B cell (primary cell): ENCODE measurements at places on chromosomes 5 and 9.

- DNase-seq, result no peak
These were observed 193.1 kb upstream of the PDE4D start for GRCh38 chr5:60086583-60086982.

DNA sequence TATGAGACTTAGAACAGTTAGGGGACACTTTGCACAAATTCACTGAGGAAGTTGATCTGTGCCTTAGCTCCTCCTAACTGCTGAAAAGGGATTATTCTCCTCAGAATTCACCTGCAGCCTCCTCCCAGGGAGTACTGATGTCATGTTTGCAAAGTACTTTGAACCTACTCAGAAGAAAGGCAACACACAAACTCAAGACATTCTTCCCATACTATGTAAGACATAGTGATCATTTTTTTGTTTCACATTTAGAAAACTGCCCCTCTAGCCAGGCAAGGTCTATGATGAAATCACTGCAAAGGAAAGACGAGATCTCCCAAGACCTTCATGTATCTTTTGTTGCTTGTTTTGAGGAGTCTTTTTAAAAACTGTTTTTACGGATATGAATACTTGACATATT, 10.6 kb upstream of the VLDLR start:
- no peak for DNase-seq

GRCh38 chr9:72586388-72587130, 65.2 kb downstream of the TMC1 start:
- no peak for DNase-seq

DNA sequence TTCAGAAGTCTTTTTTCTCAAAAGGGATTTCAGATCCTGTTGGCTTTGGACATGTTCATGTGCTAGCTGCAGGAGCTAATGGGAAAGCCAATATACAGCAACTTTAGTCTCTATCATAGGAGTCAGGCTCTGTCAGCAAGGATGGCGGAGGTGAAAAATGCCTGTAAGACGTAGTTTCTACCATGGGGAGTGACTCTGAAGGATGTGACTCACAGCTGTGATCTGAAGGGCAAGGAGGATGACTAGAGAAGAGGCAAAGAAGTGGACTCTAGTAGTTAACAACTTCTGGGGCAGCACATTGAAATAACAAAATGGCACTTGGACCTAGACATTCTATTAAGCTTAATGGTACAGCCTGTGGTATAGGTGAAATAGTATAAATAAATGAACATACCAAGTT, 3.1 kb upstream of the NDUFS4 start:
- DNase-seq, result no peak

DNA sequence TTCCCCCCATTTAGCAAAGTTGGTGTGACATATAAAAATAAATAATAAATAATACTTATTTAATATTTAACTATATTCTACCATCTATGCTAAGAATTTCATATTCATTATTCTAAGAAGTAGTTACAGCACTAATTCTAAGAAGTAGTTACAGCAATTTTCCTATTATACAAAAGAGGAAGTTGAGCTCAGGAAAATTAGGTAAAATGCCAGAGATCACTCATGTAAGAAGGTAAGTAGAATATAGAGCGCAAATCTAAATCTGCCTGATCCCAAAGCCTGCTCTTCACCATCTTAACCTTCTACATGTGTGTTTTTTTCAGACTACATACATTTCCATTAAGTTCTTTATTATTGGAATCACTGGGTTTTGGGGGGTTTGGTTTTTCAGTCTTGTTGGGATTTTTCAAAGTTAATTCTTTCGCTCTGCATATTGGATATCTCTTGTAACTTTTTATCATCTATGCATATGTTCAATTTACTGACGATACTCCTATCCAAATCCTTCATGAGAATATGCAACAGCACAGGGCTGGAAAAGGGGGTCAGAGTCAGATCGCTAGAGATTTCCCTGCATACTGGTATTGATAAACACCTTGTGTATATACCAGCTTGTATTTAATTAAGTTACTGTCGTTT, 852.1 kb downstream of the MAT2B start:
- DNase-seq, result no peak

- DNase-seq, result no peak
These were observed 212.5 kb downstream of the MEF2C start for GRCh38 chr5:88670461-88670860.

DNA sequence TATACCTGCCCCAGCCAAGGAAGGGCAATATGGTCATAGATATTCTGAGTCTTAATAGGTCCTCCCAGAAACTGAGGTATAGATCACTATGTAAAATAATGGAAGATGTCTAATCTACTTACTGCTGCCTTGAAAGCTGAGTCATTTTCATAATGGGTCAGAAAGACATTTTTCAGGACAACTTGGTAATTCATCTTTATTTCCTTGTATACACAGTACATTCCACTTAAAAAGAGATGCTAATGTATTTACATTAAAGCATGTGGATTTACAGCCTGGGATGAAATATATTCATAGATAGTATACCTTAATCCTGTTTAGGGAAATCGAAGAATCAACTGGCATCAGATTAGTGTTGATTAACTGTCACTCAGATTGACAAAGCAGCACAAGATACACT, 219.1 kb upstream of the PPP1R2B start:
- DNase-seq, result no peak

GRCh38 chr9:2717385-2717784, at the start of gene KCNV2:
KCNV2 (plus strand) TSS chr9:2717510; CDS start chr9:2717740, 230 bp downstream.
- DNase-seq, result no peak

DNA sequence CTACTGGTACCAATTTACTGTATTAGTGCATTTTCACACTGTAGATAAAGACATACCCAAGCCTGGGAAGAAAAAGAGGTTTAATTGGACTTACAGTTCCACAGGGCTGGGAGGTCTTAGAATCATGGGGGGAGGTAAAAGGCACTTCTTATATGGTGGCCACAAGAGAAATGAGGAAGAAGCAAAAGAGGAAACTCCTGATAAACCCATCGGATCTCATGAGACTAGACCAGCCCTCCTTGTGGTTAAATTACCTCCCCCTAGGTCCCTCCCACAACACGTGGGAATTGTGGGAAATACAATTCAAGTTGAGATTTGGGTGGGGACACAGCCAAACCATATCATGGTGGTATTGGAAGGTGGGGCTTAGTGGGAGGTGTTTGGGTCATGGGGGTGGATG, 56.5 kb upstream of the SPDL1 start:
- no peak for DNase-seq

DNA sequence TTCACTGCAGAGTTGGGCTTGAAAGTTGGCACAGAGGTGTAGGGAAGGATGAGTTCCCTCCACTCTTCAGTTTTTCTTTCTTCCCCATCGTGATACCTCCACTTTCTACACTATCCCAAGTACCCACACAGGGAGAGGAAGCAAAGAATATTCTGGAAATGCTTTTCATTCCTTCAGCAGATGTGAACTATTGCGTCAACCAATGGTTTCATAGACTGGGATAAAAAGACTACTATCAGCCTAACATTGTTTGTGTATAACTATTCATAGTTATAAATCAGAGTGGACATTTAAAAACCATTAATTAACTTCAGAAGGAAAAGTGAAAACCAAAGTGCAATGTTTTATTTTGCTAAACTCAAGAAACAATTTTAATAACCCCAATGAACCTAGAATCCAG, 63.6 kb upstream of the MAMDC2 start:
- no peak for DNase-seq

GRCh38 chr5:83937837-83938236, 217.2 kb upstream of the HAPLN1 start:
- DNase-seq, result no peak

- DNase-seq, result no peak
These were observed 26.7 kb downstream of the UNC5A start for GRCh38 chr5:176836811-176837706.

DNA sequence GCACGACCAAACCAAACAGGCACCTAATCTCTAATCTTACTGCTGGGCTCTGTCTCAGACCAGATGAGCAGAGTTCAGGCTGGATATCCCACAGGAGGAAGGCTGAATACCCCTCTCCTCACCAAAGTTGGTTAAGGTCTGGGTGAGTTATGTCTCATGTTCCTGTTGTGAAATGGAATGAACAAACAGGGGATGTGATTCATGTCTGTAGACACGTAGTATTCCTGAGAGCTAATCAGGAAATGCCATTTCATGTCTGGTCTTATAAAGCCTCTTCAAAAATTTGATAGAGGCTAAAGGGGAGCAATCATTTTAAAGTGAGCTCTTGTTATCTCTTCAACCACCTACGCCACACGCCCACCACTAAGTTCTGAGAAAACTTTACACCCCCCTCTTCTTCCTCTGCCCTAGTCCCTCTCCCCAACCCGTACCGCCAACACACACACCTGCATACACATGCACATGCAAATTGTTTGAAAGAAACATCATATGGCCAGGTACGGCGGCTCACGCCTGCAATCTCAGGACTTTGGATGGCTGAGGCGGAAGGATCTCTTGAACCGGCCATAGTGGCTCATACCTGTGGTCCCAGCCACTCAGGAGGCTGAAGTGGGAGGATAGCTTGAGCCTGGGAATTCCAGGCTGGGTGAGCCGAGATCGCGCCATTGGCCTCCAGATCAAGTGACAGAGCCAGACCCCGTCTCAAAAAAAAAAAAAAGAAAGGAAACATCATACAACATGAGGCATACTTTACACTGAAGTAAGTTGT, 69.8 kb upstream of the RAI14 start:
- no peak for DNase-seq

DNA sequence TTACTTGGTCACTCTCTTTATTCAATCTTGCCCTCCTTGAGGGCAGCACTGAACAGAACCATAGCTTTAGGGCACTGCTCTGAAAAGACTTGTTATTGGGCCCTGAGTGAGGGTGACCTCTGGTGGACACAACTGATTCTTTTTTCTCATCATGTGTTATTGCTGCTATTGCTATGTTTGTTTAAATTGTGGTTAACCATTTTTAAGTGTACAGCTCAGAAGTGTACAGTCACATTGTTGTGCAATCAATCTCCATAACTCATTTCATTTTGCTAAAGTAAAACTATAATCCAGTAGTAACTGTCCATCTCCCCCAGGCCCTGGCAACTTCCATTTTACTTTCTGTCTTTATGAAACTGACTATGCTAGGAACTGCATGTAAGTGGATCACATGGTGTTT, 351.1 kb upstream of the RIOK2 start:
- DNase-seq, result peak; percentile 18

DNA sequence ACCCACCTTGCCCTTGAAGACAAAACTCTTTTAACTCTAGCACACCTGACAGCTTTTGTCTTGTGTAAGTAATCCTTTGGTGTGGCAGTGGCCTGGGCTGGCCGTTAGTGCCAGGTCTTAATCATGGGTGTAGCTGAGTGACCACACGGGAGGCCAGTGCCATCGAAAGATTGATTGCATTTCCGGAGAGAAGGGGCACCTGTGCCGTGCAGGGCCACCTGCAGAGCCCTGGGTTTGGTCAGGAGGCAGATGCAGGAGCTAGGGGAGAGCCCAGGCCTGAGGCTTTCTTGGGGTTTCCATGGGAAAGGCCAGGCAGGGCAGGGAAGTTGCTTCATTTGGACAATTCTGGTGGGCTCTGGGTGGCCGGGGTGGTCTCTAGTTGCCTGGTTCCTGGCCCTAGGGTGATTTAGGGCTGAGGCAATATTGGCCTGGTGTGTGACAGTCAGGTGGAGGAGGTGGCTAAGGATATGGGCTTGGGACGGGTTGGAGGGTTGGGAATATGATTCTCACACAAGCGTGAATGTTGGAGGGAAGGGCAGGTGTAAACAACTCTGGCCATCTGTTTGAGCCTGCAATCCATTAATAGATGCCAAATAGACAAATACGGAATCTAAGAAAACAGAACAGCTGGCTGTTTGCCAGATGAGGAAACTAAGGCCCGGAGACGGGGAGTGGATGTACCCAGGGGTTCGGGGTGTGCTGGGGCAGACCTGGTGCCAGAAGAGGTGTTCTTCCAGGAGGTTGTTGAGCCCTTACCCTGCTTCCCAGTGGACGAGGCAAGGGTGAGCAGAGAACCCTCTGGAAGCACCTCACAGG, 4.6 kb downstream of the DBH start:
- no peak for DNase-seq

GRCh38 chr5:78720997-78721396, 72.4 kb upstream of the LHFPL2 start:
- DNase-seq, result no peak

DNA sequence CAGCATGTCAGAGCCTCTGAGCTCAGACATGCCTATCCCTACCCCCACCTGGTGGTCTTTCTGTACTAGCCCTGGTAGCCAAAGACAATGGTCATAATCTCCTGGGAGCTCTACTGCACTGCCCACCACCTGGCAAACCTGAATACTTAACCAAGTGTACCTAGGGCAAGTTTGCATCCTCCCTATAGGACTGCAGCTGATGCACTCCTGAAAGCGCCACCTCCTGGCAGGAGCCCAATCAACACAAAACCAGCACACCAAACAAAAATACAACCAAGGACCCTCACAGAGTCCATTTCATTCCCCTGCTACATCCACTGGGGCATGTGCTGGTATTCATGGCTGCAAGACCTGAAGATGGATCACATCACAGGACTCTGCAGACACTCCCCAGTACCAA, 14.8 kb upstream of the FAM174A start:
- DNase-seq, result no peak

- DNase-seq, result no peak
These were observed 23.4 kb downstream of the CDK20 start for GRCh38 chr9:87950765-87951488.

DNA sequence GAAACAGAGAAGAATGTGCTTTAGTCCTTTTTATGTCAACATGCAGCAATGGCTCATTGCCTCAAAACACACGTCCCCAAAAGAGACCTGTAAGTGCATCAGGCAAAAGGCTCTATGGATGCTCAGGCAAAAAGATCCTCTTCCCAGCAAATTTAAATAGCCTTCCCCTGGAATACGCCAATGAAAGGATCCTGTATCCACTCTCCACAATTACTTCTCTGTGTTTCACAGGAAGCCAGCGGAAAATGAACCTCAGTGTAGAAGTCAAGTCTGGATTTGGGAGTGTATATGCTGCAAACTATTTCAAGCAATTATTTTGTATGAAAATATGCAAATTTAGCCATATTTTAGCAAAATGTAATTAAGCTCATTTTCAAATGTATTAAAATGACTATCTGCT, 217.9 kb downstream of the EPB41L4A start:
- no peak for DNase-seq

- no peak for DNase-seq
These were observed 33.8 kb upstream of the RPL26L1 start for GRCh38 chr5:172925336-172925948.

- DNase-seq, result no peak
These were observed 276.6 kb downstream of the MAST4 start for GRCh38 chr5:66872736-66873331.

- no peak for DNase-seq
These were observed 96.9 kb downstream of the PRELID2 start for GRCh38 chr5:145738227-145738626.

DNA sequence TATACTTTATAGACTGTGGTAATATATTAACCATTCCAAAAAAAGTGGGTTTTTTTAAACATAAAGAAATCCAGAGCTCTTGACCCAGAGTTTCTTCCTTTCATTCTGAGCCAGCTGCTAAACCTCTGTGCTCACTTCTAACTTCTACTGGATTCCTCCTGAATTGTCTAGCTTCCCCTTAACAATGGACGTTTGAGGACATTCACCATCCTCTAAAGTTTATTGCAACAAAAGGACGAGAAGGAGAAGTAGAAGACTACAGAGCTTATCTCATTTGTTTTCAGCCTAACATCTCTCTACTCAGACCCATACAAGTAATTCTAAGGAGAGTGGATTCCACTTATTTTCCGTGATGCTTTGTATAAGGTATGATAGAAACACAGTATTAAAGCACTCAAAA, 284.2 kb downstream of the MAST4 start:
- DNase-seq, result no peak
